Activated T-helper 2 cell treated with anti-CD3 and anti-CD28 coated beads, Interferon-gamma antibody, Interleukin-2, Interleukin-4, amounts not matched to agents 10 μg/mL and 5 μg/mL and 100 μg/mL, durations not matched to agents 14 hours and 24 hours and 36 hours (primary cell): ENCODE measurements at places on chromosomes 3 and 15. TPM values are rescaled to one million over a fixed set of nuclear protein-coding genes. Genes with fewer than 3 reads are reported as not detected.
A peak's percentile ranks its signal among the peaks of the same experiment; 100 is the strongest.

DNA sequence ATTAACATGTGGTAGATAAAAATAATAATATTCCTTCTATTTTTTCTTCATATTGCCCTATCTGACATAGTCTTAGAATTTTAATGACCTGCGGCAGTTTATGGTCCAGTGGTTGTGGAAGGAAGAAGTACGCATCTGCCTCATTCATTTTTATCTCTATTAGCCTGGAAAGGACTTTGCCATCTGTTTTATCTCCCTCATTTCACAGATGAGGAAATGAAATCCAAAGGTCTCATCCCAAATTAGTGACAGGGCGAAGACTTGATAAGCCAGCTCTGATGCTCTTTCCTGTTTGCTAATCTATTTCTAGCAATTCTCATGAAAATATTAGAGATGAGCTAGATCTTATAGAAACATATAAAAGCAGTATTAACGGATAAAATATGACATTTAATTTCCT lies 113.3 kb downstream of the KLHL25 start:
- no peak for DNase-seq

- DNase-seq: no peak
These were observed 465.9 kb upstream of the TGFBR2 start for GRCh38 chr3:30140356-30141075.

PRTG gene
- 0.66 and 0.83 TPM in 2 replicates for total RNA-seq

DNA sequence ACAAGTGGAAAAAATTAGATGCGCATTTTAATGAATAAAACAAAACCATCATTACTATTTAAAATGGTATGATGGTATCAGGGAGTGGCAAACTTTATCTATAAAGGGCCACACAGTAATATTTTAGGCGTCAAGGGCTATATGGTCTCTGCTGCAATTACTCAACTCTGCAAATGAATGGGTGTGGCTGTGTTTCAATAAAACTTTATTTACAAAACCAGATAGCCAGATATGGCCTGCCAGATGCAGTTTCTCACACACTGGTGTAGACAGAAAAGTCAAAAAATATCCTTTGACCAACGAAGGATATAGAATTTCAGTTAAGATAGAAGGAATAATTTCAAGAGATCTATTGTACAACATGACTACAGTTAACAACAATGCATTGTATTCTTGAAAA lies 83.8 kb downstream of the CLASP2 start:
- no peak for DNase-seq

GRCh38 chr3:190359813-190360212 lies 28.1 kb upstream of the CLDN16 start:
- DNase-seq: no peak

DNA sequence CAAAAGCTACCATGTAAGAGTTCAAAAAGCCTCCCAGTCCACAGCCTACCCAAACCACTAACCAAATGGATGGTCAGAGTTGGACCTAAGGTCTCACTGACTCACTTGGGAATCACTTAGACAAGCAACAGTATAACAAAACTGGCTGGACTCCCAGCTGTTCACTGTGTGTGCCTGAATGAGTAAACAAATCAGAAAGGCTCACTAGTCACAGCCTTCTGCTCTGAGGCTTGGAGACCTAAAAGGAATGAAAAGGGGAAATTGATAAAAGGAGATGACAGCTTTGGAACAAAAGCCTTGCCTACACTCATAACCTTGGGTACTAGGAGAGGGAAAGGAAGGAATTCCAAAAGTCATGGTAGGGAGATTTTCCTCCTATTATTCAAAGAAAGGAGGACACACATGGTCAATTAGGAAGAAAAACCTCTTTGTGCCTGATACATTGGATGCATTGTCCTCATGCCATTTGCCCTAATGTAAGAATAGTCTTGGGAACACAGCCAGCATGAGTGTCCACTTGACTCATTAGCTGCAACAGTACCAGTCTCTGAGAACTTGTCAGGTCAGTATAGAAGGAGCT lies 92.3 kb downstream of the FRMD5 start:
- no peak for DNase-seq

DNA sequence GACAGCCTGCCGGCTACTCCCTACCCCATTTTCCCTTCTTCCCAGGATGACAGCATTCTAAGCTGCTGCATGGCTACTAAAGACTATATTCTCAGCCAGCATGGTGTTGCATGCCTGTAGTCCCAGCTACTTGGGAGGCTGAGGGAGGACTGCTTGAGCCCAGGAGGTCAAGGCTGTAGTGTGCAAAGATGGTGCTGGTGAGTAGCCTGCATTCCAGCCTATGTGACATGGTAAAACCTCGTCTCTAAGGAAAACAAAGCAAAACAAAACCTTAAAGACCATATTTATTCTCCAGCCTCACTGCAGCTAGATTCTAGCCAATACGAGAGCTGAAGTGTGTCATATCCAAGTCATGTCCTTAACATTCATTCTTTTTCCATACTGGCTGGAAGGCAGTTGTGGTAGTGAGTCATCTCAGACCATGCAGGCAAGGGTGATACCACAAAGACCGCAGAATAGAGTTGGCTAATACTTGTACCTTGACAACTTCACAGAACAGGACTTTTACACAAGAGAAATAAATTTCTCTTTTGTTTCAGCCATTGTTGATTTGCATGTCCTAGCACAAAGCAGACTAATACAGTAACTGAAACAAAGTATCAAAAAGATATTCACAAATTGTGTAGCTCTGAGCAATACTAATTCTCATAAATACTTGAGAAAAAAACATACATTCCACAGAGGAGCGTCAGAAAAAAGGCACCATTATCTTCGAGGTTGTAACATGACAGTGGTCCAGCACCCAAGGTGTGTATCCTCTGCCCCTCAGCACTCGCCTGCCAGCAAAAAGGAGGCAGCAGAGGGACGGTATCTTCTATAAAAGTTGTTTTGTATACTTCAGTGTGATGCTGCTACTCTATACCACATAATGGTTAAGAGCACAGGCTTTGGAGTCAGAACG lies 14.8 kb downstream of the PBRM1 start:
- DNase-seq: peak; percentile 35

MCTP2 gene
- total RNA-seq: 91.5 and 93.2 TPM in 2 replicates

DNA sequence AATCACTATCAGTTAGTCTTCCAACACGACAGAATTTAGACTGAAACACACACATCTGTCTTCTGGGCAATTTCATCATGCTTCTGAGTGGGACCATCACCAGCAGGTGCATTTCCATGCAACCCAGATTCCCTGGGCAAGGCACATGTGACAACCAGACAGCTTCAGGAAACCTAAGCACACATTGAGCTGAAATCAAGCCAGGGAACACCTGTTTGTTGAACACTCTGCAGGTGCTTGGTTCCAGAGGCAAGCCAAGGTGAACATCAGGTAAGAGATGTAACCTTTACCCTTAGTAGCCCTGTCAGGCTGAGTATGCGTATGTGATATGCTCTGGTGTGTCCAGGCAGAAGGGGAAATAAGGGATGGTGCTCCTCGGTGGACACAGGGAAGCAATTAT lies 3.3 kb upstream of the PSMD2 start:
- no peak for DNase-seq

ARRDC4 gene
- total RNA-seq: 0.14 and 0.27 TPM in 2 replicates

DNA sequence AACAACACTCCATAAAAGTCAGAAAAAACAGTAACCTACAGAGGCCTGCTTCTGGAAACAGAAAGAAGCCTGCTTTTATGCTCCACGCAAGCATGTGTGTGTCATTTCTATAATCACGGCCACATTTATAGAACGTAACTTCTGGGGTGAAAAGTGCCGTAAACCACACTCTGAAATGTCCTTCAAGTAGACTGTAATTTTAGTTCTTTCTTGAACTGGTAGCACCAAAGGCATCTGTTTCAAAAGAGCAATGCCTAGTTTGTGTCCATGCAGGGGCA lies 19.5 kb upstream of the CMTM7 start:
- no peak for DNase-seq

DNA sequence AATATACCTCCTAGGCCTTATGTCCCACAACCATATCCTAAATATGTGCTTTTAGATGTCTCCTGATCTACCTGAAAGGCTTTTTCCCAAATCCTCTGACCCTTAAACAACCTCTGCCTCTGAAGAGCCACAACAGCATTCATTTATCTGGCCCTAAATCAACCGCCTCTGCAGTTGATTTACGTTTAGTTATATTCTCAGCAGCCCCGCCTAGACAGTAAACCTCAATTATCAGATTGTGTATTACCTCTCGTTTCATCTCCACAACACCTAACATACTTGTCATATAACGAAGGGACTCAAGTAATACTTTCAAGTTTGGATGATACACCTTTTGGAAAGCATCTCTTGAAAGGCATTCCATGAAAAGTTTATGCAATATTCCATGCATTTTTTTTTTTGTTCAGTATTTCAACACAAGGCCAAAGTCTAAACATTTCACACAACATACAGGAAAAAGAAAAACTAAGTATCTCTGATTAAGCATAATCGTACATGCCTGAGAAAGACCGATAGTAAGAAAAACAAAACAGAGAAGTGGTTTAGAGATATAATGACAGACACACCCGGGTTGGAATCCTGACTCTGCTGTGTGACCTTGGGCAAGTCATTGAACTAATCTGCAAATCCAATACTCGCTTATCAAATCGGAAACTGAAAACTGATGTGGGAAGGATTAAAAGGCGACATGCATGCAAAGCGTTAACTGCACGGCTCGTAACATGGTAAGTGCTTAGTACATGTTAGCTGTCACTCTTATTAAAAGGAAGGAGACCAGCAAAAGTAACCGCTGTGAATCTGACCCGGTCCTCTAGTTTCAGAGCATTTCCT lies 778 bp downstream of the CRBN start:
- no peak for DNase-seq

DNA sequence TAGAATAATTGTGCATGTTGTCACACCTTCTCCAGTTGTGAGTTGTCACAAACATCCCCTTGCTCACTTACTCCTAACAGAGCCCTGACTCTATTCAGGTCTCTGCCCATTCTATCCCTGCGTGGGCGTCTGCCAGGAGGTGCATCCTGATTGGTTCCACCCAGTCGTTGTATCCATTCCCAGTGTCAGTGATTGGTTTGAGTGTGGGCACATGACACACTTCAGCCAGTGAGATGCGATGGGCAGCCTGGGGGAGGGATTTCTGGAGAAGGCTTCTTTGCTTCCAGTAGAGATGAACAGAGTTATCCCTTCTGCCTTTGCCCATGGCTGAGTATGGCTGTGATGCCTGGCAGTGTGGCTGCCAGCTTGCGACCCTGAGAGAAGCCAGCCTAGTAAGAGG lies 18.7 kb downstream of the PXYLP1 start:
- DNase-seq: no peak

ANKRD34C gene
- total RNA-seq: not detected in 2 replicates

GRCh38 chr15:34436956-34437442 lies 609 bp downstream of the GOLGA8A start:
- peak; percentile 48 for DNase-seq

DZIP1L gene
- total RNA-seq: 0.16 TPM in 1 of 2 replicates, not detected in the other

DNA sequence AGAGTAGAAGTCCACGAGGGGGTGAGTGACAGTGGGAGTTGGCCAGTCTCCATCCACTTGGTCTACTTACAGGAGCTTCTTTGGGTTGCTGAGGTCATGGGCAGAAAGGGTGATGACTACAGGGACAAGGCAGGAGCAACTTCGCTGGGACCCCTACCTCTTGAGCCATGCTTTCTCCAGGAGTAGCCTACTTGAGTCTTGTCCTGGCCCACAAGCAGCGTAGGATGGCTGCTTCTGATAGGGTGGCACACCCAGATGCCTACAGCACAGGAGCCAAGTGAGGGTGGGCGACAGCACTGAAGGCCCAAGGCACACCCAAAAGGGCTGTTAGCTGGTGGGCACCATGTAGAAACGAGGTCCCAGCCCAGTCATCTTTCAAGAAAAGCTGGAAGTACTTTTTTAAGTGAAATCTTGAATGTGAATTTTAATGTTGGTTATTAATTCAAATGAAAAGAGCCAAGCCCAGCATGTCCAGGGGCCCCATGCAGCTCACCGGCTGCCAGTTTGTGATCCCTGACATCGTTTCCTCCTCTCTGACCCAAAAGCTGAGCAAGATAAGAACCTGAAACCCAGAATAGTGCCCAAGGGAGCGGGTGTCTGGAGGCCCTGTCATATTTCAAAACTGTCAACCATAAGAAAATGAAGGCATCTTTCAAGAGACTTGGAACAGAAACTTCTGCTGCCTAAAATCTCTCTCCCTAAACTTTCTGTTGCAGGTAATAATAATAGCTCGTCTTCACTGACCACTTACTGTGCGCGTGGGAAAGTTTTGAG lies 2.2 kb upstream of the CPEB1 start:
- DNase-seq: no peak

GRCh38 chr15:88657326-88658069 lies 18.7 kb downstream of the ISG20 start:
- DNase-seq: no peak

DNA sequence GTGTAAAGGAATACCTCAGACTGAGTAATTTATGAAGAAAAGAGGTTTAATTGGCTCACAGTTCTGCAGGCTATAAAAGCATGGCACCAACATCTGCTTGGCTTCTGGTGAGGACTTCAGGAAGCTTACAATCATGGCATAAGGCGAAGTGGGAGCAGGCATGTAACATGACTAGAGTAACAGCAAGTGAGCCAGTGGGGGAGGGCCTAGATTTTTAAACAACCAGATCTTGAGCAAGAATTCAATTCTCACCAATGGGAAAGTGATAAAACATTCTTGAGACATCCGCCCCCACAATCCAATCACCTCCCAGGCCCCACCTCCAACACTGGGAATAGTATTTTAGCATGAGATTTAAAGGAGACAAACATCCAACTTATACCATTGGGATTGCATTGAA lies 44.2 kb upstream of the BCL2A1 start:
- DNase-seq: no peak

DNA sequence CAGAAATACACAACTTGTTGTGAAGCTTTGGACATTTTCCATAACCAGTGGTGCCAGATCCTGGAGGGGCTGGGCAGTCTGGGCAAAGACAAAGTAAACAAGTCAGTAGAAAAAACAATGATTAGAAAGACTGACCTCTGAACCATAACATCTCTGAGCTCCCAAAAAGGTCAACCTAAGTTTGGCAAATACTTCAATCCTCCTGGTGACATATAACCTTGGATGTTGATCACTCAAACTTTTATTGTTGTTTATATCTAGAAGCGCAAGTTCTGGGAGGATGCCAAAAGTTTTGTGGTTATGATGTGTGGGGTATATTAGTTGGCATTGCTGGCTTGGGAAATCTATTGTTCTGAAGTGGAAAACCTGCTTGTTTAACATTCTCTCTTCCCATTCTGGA lies 257.7 kb downstream of the DIPK2A start:
- DNase-seq: no peak
